NCI-H187 treated with DMSO at 0.1 percent for 48 hours (cell line): ENCODE measurements at places on chromosomes 7 and 10.

GRCh38 chr7:117210908-117211307 is 112.0 kb downstream of the WNT2 start:
- DNase-seq: no peak

GRCh38 chr10:127890832-127891334 is 1.9 kb downstream of the CLRN3 start:
- DNase-seq: no peak

GRCh38 chr7:131501930-131502685 is 54.3 kb downstream of the PODXL start:
- DNase-seq: no peak

DNA sequence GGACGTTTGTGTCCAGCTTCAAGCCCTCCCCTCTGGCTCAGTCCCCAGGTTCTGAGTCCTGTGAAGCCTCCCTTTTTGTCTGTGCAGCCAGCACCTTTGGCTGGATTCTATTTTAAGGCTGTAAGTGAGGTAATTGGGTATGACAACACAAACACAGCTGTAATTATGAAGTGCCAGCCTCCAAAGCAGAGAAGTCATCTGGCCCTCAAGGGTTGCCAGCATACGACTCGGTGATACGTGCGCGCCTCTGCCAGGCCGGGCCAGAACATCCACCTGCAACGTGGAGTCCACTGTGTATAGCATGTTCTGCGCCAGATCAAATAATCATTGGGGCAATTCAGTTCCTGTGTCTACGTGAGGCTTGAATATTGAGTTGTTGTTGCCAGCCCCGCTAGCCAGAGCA is 6.7 kb upstream of the FAM180A start:
- no peak for DNase-seq

GRCh38 chr10:50232261-50232639 is 19.1 kb downstream of the ASAH2 start:
- DNase-seq: no peak

DNA sequence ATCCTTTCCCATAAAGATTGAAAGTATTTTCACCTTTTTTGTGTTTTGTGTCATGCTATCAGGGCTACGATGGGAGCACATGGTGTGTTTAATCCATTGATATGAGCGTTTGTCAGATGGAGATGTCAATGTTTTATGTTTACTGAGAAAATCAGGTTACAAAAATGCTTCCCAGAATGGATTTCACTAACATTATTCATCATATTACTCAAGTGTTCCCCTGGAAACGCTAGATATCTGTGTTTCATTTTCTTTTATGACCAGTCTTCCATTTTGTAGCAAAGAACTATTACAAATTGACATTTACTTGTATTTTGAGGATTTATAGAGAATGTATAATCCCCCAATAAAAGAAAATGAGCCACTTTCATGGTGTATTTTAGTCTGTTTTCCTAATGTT is 293.5 kb upstream of the AKR1E2 start:
- DNase-seq: no peak

- no peak for DNase-seq
Measured at GRCh38 chr7:20229646-20230500, 12.7 kb upstream of the MACC1 start.

GRCh38 chr10:131948501-131948900 is 33.2 kb downstream of the BNIP3 start:
- no peak for DNase-seq

GRCh38 chr7:40965774-40966173 is 737.1 kb downstream of the INHBA start:
- no peak for DNase-seq

- DNase-seq: no peak
Measured at GRCh38 chr7:6376820-6377219, 70.9 kb downstream of the DAGLB start.

GRCh38 chr10:113520261-113520660 is 32.6 kb upstream of the HABP2 start:
- DNase-seq: no peak

GRCh38 chr10:103657061-103657591 is 163.6 kb downstream of the NEURL1 start:
- no peak for DNase-seq

GRCh38 chr7:92722541-92722940 is 113.8 kb downstream of the CDK6 start:
- no peak for DNase-seq

DNA sequence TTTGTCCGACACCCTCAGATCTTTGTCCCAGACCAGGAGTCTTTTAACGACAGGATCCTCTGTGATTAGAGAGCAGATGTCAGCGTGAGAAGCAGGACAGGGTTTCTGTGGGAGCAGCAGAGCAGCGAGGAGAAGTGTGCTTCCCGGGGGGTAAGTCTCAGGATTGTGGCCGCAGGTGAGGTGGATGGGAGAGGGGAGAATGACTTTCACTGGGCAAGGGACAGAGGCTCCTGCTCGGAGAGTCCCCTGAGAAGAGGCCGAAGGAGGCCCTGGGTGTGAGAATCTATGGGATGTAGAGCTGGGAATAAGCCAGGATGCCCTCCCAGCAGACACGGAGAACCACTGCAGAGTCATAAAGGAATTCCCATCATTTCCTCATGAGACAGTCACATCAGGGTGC is 10.4 kb upstream of the RBAK start:
- no peak for DNase-seq

DNA sequence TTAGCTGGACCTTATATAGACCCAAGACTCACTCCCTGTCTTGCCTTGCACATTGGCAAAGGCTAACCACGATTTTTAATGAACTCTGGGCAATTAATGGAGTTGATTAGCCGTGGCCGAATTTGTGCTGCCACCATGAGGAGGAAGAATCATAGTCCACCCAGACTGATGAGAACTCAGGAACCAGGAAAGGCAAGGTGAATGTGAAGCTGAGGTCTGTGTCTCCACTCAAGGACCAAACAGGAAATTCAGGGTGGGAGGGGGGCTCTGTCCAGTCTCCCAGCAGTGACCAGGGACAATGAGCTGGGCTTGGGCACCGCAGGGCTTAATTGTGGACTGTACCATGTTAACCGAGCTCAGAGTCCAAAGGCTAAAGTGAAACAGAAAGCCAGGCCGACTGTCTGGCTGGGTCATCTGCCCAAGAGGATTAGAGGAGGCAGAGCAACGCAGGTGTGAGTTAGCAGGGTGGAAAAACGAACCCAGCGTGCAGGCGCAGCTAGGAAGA is 127.0 kb upstream of the JCAD start:
- no peak for DNase-seq

GRCh38 chr10:104642658-104643302 is 1.7 kb downstream of the SORCS3 start:
- no peak for DNase-seq

GRCh38 chr10:112983444-112984056 is 33.5 kb downstream of the TCF7L2 start:
- no peak for DNase-seq

DNA sequence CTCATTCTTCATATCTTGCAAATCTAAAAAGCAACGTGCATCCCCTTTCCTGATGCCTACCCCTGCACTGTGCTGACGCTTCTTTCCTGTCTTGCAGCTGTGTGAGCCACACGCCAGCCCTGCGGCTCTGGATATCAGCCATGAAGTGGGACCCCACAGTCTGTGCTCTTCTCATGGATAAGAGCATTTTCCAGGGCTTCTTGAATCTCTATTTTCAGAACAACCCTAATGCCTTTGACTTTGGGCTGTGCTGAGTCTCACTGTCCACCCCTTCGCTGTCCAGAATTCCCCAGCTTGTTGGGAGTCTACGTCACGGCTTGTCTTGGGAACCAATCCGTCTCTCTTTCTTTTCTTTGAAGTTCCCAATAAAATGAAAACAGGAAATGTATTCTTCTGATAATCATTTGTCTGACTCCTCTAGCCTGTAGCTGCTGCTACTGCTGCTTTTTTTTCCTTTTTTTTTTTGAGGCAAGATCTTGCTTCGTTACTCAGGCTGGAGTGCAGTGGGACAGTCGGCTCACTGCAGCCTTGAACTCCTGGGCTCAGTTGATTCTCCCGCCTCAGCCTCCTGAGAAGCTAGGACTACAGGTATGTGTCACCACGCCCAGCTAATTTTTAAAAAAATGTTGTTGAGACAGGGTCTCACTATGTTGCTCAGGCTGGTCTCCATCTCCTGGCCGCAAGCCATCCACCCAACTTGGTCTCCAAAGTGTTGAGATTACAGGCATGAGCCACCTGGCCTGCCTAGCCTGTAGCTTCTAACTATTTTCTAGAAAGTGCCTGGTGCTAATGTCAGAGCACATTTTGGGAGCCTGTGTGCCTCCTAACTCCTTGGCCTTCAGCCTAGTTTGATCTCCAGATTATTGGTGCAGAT is 30.3 kb downstream of the GSTO2 start:
- no peak for DNase-seq
